ELR (cell line): ENCODE measurements at places on chromosomes 4 and X.
A peak's percentile ranks its signal among the peaks of the same experiment; 100 is the strongest.

DNA sequence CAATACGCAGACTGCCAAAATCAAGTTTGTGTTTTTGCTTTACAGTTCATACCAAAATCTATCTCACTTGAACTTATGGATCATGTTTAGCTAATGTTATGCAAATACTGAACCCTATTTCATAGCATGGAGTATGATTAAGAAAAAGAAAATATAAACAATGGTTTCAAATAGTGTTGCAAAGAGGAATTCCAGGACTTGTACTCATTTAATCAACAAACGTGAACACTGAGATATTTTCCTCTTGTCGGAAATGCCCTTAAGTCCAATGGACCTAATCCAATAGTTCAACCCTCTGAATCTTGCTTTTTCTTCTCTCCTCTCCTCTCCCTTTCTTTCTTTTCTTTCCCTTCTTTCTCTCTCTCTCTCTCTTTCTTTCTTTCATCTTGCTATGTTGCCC, 30.8 kb downstream of the RASL11B start:
- no peak for DNase-seq

- DNase-seq = peak; percentile 15
These were observed 14.7 kb downstream of the RHOH start for GRCh38 chr4:40211224-40212185.

GRCh38 chr4:40992472-40993295, 221.7 kb downstream of the APBB2 start:
- DNase-seq = peak; percentile 86

DNA sequence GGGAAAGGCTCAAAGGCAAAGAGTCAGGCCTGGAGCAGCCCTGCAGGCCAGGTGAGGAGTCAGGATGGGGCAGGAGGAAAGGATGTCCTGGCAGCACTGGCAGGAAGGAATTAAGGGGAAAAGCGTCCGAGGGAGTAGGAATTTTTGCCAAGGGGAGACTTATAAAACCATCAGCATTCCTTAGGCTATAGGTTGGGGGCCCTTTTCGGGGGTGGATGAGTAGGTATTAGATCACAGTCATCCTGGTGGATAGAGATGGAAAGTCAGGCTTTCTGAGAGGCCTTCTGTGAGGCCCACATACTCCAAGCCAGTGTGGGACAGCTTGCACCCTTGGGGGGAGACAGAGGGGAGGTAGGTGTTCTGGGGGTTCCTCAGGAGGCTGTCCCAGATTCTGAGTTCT, 12.3 kb downstream of the STARD8 start:
- peak; percentile 67 for DNase-seq

DNA sequence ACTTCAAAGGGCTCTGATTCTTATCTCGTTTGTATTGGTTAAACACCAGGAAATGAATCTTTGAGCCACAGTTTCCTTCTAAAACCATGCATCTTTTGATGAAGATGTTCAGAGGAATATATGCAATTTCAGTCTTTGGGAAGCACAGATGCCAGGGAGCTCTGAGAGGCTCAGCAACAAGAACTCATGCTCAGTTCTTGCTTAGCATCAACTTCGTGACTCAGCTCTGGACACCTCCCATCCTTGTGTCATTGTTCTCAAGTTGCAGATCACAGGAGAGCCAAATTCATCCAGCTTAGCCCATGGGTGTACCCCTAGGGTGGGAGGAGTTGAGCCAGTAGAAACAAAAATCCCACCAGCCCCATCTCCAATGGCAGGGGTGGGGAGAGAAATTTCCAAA, 219.6 kb upstream of the MAOA start:
- no peak for DNase-seq

DNA sequence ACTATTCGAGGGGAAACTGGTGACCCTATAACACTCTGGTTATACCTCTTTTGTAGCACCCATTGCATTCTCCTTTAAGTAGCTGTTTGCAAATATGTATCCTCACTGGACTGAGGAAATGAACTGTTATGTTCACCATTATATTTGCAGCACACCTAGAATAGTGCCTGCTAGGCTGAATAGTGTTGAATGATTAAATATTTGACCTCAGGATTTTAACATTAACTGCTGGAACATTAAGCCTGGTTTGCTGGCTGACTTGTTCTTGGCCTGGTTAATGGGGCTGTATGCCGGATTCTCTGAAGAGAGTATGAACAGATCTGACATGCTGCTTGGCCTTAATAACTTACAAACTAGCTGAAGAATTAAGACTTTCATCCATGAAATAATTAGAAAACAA, 80.1 kb downstream of the RS1 start:
- no peak for DNase-seq

DNA sequence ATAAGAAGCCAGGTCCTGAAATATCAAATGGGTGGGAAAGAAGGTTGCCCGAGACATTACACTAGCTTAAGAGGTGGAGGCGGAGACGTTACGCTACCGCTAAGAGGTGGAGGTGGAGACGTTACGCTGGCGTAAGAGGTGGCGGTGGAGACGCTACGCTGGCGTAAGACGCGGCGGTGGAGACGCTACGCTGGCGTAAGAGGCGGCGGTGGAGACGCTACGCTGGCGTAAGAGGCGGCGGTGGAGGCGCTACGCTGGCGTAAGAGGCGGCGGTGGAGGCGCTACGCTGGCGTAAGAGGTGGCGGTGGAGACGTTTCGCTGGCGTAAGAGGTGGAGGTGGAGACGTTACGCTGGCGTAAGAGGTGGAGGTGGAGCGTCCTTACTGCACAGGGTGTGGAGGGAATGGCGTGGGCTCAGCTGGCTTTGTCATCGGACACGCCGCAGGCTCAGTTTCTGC, 12.8 kb downstream of the CYP4V2 start:
- DNase-seq = no peak

GRCh38 chr4:127141856-127142255, 490.9 kb upstream of the INTU start:
- DNase-seq = peak; percentile 7

DNA sequence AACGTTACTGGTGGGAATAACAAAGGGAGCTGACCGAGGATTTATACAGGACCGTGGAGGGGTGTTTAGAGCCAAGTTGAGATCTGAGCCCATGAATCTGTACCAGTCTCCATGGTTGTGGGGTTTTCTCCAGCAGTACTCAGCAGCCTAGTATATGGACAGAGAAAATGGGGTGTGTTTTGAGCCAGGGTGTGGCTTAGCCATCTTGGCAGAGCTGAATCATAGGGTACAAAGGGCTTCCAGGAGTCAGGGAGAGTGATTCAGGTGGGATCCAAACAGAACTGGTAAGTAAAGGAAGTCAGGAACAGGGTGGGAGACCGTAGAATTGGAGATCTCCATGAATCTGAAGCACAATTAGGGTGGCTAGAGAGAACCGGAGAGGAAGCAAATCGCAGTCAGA, 7.4 kb upstream of the HPRT1 start:
- no peak for DNase-seq

DNA sequence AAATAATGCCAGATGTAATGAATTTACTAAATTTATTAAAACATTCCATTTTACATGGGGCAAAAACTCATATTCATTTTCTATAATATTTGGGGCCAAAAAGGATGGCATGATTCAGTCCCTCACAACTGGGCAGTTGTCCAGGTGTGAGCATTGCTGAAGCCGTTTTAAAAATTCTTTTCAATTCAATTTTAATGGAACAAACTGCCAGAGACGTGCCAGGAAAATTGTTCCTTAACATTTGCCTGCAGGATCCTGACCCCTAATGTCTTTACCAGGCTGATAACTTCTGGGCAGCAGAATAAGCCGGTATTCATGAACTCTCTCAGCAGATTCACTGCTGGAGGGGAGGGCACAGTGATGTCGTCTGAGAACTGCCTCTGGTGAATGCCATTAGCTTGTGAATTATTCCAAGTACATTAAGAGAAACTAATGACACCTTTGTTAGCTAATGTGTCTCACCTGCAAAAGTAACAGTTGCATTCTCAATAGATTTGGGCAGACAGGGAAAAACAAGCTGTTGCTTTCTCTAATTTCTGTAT, 1445.1 kb upstream of the TENM3 start:
- DNase-seq = no peak

DNA sequence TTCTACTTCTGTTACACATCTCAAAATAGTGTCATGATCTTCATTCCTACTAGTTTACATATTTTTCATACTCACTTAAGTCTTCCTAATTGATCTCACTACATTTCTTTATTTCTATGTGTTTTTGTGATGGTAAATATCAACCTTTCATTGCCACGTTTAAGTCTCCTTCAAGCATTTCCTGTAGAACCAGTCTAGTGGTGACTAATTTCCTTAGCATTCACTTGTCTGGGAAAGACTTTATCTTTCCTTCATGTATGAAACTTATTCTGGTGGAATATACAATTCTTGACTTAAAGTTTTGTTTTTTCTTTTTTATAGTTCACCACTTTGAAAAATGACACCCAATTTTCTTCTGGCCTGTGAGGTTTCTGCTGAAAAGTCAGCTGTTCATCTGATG, 181.4 kb upstream of the NEIL3 start:
- DNase-seq = peak; percentile 63

DNA sequence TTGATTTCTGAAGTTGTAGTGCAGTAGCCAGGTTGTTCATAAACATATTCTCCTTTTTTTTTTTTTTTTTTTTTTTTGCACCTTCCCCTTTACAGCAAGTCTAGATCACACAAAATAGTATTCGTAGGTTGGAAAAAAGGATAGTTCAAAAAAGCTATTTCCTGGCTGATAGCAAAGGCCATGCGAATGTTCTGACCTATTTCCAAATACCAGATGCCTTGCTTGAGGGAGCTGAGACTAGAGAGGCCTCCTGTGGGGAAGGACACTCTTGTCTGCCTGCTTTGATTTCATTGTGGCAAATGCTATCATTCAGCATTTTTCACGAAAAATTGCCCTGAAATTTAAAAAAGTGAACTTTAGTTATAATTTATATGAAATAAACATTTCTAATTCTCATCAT, 111.4 kb downstream of the MAD2L1 start:
- DNase-seq = no peak

DNA sequence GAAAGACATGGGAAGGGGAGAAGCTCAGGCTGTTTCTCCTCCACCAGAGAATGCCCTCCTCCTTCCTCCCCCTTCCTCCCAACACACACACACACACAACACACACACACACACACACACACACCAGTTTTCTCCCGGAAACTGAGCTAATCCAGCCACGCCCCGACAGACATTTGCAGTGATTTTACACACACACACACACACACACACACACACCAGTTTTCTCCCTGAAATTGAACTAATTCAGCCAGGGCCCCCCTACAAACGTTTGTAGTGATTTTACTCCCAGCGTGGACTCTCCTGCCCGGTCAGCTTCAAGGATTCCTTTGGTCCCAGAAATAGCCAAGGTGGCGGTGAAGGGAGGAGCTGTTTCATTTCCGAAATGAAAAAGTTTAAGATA, 32.9 kb upstream of the STX18 start:
- peak; percentile 64 for DNase-seq

- DNase-seq = no peak
These were observed 815 bp downstream of the HCCS start for GRCh38 chrX:11111947-11112346.

DNA sequence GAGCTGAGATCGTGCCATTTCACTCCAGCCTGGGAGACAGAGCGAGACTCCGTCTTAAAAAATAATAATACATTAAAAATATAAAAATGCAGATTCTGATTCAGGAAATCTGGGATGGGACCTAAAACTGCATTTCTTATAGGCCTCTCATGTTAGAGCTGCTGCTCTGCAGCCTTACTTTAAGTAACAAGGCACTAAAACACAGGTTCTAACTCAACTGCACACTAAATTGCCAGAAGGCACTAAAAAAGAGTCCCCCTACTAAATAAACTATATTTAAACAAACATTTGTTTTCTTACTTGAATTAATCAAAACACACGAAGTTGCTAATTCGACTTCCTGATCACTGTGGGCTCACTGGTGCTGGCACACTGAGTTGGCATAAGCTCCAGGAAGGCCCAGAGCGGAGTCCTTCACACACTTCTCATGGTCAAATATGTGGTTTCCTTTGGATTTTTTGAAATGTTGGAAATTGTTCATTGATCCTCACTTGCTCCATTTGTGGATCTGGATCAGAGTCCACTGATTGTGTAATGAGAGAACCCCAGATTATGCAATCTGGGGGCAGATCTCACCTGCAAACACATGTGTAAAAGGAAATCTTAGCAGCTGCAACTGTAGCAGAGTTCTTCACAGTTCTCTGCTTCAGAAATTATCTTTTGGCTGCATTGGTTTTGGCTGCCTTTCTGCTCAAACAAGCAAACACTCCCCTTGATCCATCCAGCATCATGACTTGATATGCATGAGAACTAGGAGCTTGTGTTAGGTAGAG, 59.3 kb downstream of the AFF1 start:
- DNase-seq = no peak

DNA sequence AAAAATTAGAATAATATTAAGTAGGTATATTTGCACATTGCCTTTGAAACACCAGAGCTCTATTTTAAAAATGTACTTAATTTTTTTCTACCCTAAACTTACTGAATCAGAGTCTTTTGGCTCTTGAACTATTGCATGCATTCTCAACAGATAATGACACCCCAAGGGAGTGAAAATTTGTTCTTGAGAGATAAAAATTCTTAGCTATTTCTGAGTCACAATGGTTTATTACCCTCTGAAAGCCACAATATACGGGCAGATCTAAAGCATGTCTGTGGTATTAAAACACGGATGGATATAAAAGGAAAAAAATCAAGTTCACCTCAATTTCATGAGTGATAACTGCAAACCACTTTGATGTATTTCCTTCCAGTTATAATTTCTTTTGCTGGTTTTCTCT, 636.3 kb upstream of the FTHL17 start:
- DNase-seq = no peak

GRCh38 chr4:113502906-113503305, 258.6 kb downstream of the CAMK2D start:
- DNase-seq = no peak

- DNase-seq = no peak
These were observed 367.8 kb upstream of the RASGEF1B start for GRCh38 chr4:81839347-81840042.

DNA sequence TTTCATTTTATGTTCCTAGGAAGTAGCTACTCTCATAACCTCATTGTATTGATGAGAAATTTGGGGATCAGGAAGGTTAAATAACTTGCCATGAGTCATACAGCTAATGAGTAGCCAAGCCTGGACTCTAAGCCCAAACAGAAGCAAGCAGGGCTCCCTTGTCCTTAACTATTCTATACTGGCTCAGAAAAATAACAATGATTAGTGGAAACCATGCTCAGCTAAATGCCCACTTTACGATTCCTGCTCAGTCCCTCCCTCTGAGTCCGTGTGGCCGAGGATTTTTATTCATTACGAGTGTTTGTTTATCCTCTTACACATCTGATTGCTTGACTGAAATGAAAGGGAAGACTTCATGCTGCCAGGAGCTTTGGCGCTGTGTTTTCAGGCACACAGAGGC, 100.9 kb downstream of the SLC34A2 start:
- no peak for DNase-seq

DNA sequence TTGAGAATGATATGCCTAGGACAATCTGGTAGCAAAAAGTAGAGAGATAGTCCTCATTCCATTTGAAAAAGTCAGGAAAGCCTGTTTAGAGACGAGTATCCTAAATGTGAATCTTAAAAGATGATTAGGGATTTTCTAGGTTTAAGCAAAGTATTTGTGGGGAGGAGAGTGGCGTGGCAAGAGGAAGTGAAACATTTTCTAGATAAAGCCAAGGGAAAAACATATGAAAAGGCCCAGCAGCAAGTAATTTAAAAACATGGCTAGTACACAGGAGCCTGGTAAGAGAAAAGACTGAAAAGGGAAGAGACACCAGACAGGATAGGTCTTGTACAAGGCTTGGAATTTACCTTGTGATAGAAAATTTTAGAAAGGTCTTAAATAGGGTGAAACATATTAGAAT, 45.9 kb downstream of the CORIN start:
- no peak for DNase-seq

- no peak for DNase-seq
These were observed 24.2 kb upstream of the ARHGEF9 start for GRCh38 chrX:63809173-63809572.

GRCh38 chrX:74160358-74160757, 143.6 kb upstream of the ZCCHC13 start:
- DNase-seq = no peak
